ENCODE measurements at places on chromosomes 5 and 9. TPM values are rescaled to one million over a fixed set of nuclear protein-coding genes. Genes with fewer than 3 reads are reported as not detected.

DNA sequence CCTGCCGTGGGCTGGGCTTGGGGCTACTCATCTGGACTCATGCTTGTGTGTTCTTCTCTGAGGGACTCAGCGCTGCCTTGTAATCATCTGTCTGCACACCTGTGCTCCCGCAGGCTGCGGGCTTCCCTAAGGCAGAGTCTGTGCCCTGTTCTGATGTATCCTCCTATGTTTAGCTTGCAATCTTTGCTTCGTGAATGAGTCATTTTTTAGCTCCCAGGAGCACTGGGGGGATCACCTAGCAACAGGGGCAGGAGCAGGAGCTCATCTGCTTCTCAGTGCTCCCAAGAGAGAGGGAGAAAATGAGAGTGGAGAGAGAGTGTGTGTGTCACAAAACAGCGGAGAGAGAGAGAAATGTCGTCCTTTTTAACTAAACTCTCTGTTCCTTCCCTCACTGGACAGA, 202.4 kb upstream of the ZNF618 start:
- no peak overlapping the region for H3K4me3 ChIP-seq
- H3K36me3 ChIP-seq, result no peaks in the 10 kb centered on the region
- H3K4me1 ChIP-seq, result no peaks in the 10 kb centered on the region
- no peaks in the 10 kb centered on the region for H3K27me3 ChIP-seq

DNA sequence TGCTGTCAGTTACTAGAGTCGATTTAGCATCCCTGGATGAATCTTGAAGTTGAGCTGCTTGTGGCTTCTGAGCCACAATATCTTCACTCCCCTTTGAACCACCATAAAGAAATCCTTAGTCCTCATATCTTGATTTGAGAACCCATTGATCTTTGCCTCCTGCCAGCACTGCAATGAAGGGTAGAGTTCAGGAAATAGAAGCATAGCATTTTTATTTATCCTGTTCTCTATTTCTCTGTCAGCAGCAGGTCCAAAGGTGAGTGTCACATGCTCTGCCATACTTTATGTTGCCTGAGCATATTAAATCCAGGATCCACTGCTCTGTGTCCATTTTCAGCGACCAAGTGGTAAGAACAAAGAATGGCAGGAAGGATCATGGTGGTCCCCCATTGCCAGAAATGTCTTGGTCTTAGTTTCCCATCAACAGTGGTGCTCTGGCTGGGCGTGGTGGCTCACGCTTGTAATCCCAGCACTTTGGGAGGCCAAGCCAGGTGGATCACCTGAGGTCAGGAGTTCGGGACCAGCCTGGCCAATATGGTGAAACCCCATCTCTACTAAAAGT, 80.2 kb upstream of the PANK3 start:
- no peak for DNase-seq
- no peak overlapping the region for H3K27ac ChIP-seq
- H3K4me1 ChIP-seq, result no peaks in the 10 kb centered on the region
- H3K27me3 ChIP-seq, result no peaks in the 10 kb centered on the region
- no peak overlapping the region for H3K4me3 ChIP-seq

GRCh38 chr5:31770998-31771397, 132.1 kb downstream of the PDZD2 start:
- no peaks in the 10 kb centered on the region for H3K36me3 ChIP-seq
- no peaks in the 10 kb centered on the region for H3K27me3 ChIP-seq
- no peak overlapping the region for H3K27ac ChIP-seq
- DNase-seq, result no peak

DNA sequence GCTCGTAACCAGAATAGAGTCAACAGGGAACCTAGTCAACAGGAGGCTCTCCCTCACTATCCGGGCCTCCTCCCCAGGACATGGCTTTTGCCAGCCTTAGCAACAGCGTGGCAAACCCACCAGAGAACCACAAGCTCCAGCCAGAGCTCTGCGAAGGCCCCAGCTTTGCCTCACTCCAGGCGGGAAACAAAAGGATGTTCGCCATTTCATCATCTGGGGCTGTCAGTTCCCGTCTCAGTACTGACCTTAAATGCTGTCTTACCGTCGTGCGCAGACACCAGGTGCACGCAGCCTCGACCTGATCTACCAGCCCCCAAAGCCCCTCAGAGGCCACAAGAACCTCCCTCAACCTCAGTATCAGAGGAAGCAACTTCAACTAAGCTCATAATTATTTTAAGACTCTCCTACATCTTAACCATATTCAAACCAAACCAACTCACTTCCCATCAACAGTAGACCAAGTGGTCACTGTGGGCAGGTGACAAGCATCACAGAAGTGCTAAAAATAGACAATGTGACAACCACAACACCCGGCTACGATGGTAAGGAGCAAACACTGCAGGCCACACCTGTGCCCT, 71.4 kb downstream of the SEMA4D start:
- no peak overlapping the region for H3K4me3 ChIP-seq
- H3K27me3 ChIP-seq, result no peaks in the 10 kb centered on the region
- H3K27ac ChIP-seq, result no peak overlapping the region
- DNase-seq, result no peak

The BHMT gene
- total RNA-seq, result 1.2 TPM

DNA sequence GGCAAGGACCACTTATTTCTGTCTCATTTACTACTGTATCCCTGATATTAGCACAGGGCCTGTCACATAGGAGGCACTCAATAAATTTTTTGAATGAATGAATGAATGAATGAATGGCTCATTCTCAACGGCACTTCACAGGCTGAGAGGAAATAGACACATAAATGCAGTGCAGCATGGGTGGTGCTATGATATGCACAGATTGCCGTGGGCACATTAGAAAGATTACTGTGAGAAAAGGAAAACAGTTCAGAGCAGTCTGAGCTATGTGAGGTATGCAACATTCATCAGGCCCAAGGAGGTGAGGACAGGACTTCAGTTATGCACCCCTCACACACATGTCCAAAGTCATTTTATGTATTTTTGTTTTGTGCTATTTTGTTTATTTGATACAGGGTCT, 6.4 kb upstream of the NOL6 start:
- H3K4me3 ChIP-seq, result no peak overlapping the region
- H3K27me3 ChIP-seq, result no peaks in the 10 kb centered on the region
- no peak for DNase-seq

DNA sequence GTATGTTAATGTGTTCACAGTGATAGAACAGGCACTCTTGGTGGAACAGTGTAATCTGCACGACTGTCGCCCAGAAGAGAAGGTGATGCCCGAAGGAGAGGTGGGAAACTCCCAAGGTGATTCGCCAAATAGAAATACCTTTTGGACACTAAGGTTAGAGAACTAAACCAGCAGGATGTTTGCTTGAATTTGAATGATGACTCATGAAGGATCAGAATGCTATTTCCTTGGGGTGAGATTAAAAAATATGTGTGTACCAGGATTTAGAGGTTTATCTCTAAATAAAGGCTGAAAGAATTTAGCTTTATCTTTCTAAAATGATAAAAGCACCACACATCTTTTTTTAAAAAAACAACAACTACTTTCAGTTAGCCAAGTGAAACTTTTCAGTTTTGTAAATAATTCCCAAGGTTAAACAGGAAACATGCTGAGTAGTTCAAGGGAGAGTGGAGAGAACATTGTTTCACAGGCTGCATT, 297.4 kb upstream of the TAS2R1 start:
- H3K36me3 ChIP-seq, result no peaks in the 10 kb centered on the region
- DNase-seq, result no peak
- no peak overlapping the region for H3K4me3 ChIP-seq
- peaks cover 19% of the 10 kb centered on the region for H3K4me1 ChIP-seq
- H3K27ac ChIP-seq, result peak overlapping the region; percentile 22

DNA sequence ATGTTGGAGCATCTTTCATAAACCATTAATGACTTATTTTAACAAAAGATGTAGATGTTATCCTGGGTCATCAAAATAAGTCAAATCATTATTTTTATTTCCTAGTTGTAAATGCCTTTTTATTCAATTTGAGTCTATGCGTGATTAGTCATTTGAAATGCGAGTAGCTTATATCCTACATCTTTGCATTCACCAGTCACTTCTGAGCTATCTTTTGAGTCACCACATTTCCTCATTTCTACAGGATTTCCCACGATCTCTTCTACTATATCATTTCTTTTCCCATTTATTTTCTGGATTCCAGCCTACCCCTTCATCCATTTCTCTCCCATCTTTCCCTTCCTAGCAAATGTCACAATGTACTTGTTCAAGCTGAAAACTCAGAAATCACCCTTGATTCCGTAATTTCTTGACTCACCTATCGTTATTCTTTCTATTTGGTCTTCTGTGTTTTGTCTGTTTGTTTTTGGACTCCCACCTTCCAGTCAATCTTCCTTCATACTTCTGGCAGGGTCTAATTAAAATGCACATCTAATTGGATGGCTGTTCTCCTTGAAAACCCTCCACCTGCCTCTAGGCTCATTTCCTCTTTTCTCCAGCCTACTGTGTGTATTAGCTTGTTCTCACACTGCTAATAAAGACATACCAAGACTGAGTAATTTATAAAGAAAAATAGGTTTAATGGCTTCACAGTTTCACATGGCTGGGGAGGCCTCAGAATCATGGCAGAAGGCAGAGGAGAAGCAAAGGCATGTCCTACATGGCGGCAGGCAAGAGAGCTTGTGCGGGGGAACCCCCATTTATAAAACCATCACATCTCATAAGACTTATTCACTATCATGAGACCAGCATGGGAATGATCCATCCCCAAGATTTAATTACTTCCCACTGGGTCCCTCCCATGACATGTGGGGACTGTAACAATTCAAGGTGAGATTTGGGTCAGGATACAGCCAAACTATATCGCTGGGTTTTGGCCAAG, 112.4 kb downstream of the MEF2C start:
- H3K4me3 ChIP-seq, result no peak overlapping the region
- DNase-seq, result no peak
- no peaks in the 10 kb centered on the region for H3K27me3 ChIP-seq
- H3K4me1 ChIP-seq, result peaks cover 5% of the 10 kb centered on the region
- H3K27ac ChIP-seq, result no peak overlapping the region

The GNA14 gene
- 20.0 TPM for total RNA-seq

The ACTBL2 gene
- total RNA-seq, result not detected

The NME5 gene
- 14.4 TPM for total RNA-seq

GRCh38 chr5:133222979-133223378, 171.2 kb downstream of the HSPA4 start:
- no peaks in the 10 kb centered on the region for H3K4me1 ChIP-seq
- DNase-seq, result no peak
- no peaks in the 10 kb centered on the region for H3K27me3 ChIP-seq

Measured in thyroid gland (tissue), 4 donors.